Right renal pelvis (tissue), 4 donors: ENCODE measurements at places on chromosomes 6 and 20. TPM values are rescaled to one million over a fixed set of nuclear protein-coding genes. Genes with fewer than 3 reads are reported as not detected.
A peak's percentile ranks its signal among the peaks of the same experiment; 100 is the strongest.

SCUBE3 gene
- 42.4 TPM for polyA plus RNA-seq

BHLHE23 gene
- not detected for polyA plus RNA-seq

AVP gene
- polyA plus RNA-seq: not detected

ID1 gene
- 207 TPM for polyA plus RNA-seq

TMC2 gene
- polyA plus RNA-seq: 0.23 TPM

SULF2 gene
- 90.4 TPM for polyA plus RNA-seq

HAO1 gene
- not detected for polyA plus RNA-seq

C20orf202 gene
- 0.44 TPM for polyA plus RNA-seq

IRF4 gene
- polyA plus RNA-seq: 0.18 TPM

TRIM40 gene
- not detected for polyA plus RNA-seq

PSORS1C1 gene
- polyA plus RNA-seq: not detected

TMEM74B gene
- 4.0 TPM for polyA plus RNA-seq

FERMT1 gene
- 3.0 TPM for polyA plus RNA-seq

ISM1 gene
- polyA plus RNA-seq: 3.6 TPM

PPP1R14C gene
- 21.0 TPM for polyA plus RNA-seq

PAK1IP1 gene
- polyA plus RNA-seq: 22.4 TPM

MEP1A gene
- not detected for polyA plus RNA-seq

GRCh38 chr20:39983655-39984054 lies 705.4 kb downstream of the MAFB start:
- no peak for DNase-seq

- DNase-seq: no peak
These were observed 1.3 kb downstream of the CUL7 start for GRCh38 chr6:43052225-43052841.

- peak; percentile 95 for DNase-seq
These were observed 6.6 kb downstream of the L3MBTL1 start for GRCh38 chr20:43513931-43514647.

DNA sequence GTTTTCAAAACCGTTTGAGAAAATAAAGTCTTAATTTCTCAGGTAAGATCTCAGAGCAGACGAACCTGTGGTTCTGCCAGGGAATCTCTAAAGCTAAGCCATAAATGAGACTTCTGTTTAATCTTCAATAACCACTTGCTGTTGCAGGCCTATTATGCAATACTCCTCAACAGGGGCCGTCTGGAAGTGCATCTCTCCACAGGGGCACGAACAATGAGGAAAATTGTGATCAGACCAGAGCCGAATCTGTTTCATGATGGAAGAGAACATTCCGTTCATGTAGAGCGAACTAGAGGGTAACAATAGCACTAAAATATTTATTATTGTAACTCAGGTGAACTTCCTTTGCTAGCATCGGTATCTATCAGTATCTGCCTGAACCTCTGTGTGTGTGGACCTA lies 223.7 kb downstream of the ARHGAP18 start:
- no peak for DNase-seq

- no peak for DNase-seq
These were observed 27.0 kb upstream of the SERPINB1 start for GRCh38 chr6:2868637-2869036.

- no peak for DNase-seq
These were observed 29.7 kb downstream of the FYN start for GRCh38 chr6:111843347-111844147.

- DNase-seq: no peak
These were observed 14.5 kb downstream of the NPEPL1 start for GRCh38 chr20:58706975-58707681.

DNA sequence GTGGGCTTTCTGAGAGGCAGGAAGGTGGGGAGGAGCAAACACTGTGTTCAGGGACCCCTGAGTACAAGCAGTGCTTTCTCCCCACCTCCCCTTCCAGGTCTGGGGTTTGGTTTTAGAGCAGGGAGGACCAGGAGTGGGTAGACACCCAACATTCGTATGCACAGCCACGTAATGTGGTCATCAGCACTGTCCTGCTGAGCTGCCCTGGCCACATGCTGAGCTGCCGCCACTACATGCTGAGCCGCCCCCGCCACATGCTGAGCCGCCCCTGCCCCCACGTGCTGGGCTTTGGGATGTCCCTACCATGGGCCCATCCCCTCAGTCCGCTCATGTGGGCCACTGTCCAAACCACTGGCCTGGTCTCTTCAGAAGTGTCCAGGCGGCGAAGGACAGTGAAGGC lies 214.9 kb upstream of the CST7 start:
- DNase-seq: no peak

GRCh38 chr6:30446259-30446658 lies 43.0 kb upstream of the HLA-E start:
- DNase-seq: no peak

DNA sequence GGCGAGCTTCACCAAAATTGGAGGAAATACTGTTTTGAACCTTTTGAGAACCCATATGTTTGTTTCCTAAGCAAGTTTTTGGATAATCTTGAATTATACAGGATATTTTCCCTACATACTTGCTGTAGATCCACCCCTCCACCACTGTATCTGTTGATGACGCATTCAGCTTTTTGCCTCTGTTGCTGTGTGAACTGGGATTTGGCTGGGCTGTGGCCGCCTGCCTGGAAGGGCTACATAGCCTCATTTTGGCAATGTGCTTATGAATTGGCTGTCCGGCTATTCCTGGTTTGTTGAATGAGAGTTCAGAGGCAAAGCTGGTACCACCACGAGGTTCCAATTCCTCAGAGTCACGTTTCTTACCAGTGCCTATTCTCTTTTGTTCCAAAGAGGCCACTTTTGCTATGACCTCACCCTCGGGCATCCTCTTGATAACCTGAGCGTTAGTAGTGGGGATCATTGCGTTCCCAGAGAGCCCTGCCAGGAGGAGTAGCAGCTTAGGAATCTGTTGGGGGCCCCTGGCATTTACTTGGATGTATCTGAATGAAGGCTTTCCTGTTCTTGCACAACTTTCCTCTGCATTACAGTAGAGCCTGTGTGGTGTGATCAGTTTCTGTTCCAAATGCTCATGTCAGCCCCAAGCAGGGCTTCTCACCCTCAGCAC lies 6.4 kb downstream of the FAM83D start:
- DNase-seq: no peak

DNA sequence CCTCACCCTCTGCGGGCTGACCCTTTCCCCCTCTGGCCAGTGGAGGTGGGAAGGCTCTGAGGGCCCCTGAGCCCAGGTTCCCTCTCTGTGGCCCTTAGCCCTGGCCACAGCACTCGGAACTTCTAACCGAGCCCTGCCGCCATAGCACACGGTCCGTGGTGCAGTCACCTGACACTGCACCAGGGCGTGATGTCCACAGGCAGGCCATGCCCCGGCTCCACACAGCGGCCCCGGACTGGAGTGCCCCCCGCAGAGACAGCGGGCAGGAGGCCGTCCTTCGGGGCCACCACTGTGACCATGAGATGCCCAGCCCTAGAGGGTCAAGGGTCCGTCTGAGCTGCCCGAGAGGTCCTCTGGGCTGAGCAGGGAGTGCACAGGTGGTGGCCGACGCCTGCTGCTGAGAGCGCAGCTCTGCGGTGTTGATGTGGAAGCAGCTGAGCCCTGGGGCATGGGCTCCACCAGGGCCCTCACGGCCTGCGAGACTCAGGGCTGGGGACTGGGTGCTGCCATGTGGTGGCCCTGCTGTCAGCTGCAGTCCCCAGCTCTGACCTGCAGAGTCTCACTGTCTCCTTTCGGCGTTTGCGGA lies 11.2 kb upstream of the BHLHE23 start:
- no peak for DNase-seq

DNA sequence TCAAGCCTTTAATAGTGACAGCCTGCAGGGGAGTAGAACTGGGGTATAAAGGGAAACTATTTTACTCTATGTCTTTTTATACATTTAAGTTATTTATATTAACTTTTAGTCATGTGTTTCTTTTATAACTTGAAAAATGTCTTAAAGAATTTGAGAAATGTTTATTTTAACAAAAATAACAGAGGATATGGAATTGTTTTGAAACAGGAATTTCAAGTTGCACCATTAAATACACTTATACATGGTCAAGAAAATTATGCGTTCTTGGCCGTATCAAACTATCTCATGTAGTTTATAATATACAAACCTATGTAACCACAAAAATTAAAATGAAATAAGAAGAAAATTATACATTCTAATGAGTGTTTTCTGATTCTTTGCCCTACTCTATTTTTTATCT lies 282.7 kb downstream of the GRIK2 start:
- DNase-seq: no peak

DNA sequence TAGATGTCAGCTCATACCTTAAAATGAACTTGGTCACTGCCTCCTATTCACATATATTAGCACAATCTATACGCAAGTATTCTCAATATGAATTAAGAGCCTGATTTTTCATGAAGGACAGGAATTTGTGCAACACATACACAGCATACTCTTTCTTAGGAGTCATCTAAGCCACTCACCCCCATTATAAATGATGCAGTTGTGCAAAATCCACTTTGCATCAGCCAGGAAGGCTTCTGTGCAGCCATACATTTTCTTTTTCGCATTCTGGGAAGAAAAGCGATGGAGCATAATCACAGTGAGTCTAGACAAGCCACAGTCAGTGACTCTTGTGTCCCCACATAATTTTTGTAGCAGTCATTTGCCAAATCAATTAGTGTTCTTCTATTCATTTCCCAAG lies 66.5 kb downstream of the ZMYND8 start:
- no peak for DNase-seq

DNA sequence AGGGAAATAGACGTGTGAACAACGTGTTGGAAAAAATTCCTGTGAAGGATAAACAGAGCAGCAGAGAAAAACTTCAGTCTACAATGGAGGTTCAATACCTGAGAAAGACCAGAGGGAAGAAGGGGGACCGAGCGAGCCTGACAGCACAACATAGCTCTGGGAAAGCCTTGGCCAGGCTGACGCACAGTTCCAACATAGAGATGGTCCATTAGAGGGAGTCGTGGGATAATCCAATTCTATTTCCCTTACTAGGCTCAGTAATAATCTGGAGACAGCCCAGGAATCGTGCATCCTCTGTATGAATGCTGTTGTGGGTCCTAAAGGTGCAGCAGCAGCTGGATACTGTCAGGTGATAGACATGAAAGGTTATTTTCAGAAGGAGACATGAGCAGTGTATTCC lies 370.8 kb upstream of the BTBD3 start:
- DNase-seq: no peak

GRCh38 chr20:23229989-23230388 lies 120.6 kb upstream of the NXT1 start:
- no peak for DNase-seq

DNA sequence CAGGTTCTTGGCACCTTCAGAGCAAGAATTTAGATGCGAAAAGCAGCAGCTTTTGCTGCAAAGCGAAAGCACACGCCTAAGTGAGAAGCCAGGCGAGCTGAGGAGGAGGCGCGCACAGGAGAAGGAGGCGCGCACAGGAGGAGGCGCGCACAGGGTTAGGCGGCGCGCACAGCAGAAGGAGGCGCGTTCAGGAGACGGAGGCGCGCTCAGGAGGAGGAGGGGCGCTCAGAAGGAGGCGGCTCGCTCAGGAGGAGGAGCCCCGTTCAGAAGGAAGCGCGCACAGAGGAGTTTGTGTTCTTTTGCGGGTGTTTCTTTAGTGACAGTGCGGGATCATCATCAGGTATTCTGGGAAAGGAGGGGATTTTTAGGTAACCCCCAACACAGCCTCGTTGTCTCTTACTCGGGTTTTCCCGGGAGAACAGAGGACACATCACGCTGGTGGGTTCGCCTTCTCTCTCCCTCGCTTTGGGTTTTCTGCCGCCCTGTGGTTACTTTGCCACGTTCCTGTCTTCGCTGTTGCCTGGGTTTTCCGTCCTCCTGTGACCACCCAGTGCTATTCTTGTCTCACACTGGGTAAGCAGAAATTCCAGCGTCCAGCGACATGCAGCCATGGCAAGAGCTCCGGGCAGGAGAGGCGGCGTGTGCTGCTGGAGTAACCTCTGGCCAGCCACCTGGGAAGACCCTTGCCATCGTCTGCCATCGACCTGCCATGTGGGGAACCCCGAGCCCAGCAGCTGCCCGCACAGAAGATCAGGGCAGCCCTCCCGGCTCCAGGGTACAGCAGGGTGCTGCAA lies 47.0 kb downstream of the WDR27 start:
- peak; percentile 51 for DNase-seq

DNA sequence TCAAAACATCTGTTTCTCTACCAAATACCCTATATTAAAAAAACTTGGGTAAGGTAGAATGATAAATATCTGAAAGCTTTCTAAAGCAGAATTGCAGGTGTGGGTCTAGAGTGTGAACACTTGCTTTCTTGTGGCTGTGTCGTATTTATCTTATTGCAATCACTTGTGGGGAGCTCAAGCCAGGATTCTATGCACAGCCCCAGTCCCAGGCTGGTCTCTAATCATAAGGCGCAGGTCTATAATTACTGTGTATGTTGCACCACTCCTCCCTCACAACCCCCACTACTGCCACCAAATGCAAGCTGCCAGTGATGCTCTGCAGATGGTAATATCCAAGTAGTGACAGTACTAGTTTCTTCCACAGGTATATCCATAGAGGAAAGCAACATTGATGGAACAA lies 2.2 kb upstream of the E2F3 start:
- DNase-seq: no peak

DNA sequence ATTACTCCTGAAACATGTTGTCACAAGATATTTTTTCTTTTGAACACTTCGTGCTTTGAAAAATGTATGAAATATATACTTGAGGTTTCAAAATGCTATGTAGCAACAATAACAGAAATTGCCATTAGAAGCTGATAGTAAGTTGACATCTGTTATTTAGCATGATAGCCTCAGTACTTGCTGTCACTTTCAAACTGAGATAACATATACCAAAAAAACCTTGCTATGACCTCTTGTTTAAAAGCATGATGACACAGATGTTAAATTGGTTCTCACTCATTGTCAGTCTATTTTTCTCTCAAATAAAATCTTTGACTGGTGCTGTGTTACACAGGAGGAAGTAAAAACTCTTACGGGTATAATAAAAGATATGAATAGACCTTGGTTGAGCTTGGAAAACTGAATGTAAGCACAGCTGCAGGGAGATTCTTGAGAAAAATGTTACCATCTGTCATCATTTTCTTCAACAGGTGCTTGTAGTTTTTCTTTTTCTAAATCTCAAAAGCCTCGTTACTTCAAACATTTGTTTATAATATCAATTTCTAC lies 18.6 kb downstream of the MOXD1 start:
- DNase-seq: no peak

GRCh38 chr6:156183678-156184077 lies 593.5 kb upstream of the ARID1B start:
- no peak for DNase-seq

GRCh38 chr6:13787137-13787536 lies 27.2 kb downstream of the MCUR1 start:
- DNase-seq: no peak

DNA sequence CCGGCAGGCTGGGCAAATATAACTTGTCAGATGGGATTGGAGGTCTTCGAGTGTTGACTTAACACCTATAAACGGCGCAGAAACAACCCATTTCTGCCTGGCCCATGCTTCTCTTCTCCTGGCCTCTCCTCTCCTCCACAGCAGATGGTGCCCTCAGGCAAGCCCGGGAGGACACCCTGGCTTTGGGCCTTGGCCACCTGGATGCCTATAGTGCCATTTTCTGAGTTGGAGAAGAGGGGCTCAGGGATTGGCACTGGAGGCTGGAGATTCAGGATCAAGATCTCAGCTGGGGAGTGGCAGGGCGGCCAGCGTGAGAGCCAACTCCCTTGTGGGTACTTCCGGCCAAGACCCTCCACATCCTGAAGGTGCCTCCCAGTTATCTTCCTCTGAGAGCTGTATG lies 211.9 kb upstream of the PMEPA1 start:
- no peak for DNase-seq

- DNase-seq: no peak
These were observed 116.7 kb downstream of the JPH2 start for GRCh38 chr20:44070139-44070900.
